ENCODE measurements at places on chromosomes 6 and 20.
A peak's percentile ranks its signal among the peaks of the same experiment; 100 is the strongest.

- DNase-seq: no peak
These were observed 63.3 kb upstream of the MAP7 start for GRCh38 chr6:136613477-136613876.

DNA sequence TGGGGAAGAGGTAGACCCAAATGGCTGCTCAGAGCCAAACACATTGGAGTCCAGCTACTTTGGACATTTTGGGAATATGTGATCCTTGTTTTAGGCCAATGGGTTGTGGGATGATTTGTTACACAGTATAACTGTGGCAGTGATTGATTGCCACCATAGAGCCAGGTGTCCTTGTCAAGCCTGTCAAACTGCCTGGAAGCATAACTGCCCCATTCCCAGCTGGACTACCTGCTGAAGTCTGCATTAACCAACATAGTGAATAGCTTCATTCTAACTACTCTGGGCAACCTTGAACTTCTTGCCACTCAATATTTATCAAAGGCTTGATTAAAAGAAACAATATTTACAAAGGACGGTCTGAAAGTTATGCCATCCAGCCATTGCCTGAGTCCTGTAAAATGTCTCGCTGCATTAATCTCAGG is 164.7 kb downstream of the LINC00237 start:
- DNase-seq: no peak

- DNase-seq: no peak
These were observed 14.7 kb downstream of the FKBP1A start for GRCh38 chr20:1377984-1378734.

DNA sequence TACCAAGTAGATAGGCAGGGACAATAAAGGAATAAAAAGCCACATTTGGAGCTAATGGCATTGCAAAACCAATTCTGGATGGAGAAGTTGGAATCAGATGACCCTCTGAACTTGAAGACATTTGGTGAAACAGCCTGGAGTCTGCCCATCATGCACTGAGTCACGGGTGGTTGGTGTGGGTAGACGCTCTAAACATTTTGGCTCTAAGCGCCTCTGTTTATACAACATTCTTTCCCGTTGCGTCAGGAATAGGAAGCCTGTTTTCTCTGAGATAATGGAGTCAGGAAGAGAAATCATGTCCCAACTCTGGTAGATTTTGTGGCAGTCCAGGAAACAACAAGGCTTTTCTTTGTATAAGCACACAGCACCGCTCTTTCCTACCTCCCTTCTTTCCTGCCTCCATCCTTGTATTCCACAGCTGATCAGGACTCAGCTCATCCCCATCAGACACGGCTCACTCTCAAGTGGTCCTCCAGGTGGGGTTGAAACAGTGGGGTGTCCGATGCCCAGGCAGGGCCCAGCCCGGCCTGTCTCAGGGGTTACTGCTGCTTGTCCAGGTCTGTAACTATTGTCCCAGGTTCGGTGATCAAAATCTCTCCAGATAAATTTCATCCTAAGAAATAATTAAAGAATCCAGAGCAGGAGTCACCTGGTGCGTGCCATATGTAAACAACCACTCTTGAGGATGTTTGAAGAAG is 12.1 kb upstream of the RAMACL start:
- DNase-seq: peak; percentile 96

- no peak for DNase-seq
These were observed 39.3 kb upstream of the ID1 start for GRCh38 chr20:31565699-31566318.

DNA sequence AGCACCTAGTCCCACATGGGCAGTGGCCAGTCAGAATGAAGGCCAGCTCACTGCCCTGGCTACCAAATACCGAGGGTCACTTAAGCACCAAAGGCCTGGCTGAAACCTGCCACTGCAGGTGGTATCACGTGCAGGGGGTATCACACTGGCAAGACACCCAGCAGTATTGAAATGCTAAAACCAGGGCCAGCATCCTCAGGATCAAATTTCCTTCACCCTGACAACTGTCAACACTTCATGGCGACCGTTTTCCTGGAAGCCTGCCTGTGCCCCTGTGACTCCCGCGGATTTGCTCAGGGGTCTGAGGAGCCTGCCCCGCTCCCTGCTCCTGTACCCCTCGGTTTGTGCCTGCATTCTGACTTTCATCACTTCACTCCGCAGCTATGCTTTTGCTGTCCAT is 151.1 kb downstream of the TTLL2 start:
- no peak for DNase-seq

GRCh38 chr20:52787216-52787615 is 184.9 kb upstream of the TSHZ2 start:
- DNase-seq: no peak

GRCh38 chr6:88695937-88696336 is 267.5 kb downstream of the RNGTT start:
- no peak for DNase-seq

GRCh38 chr20:15475483-15475882 is 1097.8 kb downstream of the KIF16B start:
- no peak for DNase-seq

- DNase-seq: no peak
These were observed 118.8 kb downstream of the BMP5 start for GRCh38 chr6:55756531-55757031.

- no peak for DNase-seq
These were observed 10.8 kb downstream of the RSPO3 start for GRCh38 chr6:127129251-127129650.

- DNase-seq: no peak
These were observed 11.5 kb upstream of the SSR1 start for GRCh38 chr6:7324520-7324919.

DNA sequence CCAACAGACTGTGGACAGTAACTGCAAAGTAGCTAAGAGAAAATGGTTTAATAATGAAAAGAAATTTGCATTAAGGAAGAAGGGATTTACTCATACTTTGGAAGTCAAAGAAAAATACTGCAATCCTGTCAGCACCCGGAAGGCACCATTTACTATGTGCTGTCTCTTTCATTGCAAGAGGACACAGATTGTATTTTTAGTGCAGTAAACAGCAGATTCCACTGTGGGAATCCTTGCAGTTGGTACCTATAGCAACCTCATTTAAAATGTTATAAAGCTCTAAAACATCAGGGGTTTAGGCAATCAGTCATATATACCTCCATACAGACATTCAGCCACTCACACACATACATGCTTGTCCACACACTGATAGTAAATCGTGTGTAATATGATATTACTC is 346.8 kb downstream of the PKHD1 start:
- DNase-seq: no peak

- DNase-seq: no peak
These were observed 131.1 kb upstream of the SOX4 start for GRCh38 chr6:21462519-21462852.

GRCh38 chr6:141316236-141316635 is 816.5 kb upstream of the GJE1 start:
- DNase-seq: no peak

DNA sequence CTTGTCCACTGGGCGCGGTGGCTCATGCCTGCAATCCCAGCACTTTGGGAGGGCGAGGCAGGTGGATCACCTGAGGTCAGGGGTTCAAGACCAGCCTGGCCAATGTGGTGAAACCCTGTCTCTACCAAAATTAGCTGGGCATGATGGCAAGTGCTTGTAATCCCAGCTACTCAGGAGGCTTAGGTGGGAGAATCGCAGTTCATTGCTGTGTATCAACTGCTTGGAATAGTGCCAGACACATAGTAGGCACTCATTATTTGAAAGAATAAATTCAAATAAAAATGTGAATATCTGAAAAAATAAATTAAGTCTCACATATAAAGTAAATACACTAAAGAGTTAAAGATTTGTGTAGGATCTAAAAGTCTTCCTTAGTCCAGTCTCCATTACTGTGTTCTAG is 1.9 kb downstream of the PAK1IP1 start:
- DNase-seq: no peak

DNA sequence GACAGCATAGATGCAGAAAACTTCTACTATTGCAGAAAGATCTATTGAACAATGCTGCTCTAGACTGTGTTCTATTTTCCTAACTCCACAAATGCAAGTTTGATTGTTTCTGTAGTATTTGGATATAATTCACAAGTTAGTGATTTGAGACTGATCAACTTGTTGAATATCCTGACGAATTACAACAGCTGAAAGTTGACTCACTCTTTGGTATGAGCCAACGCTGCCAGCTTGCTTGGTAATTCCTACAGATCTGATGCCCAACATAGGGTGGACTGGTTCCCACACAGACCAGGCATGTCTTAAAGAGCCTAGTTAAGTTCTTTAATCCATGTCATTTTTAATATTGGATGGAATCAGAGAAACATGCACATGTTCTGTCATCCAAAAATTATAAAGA is 231.0 kb upstream of the RAB32 start:
- DNase-seq: no peak

DNA sequence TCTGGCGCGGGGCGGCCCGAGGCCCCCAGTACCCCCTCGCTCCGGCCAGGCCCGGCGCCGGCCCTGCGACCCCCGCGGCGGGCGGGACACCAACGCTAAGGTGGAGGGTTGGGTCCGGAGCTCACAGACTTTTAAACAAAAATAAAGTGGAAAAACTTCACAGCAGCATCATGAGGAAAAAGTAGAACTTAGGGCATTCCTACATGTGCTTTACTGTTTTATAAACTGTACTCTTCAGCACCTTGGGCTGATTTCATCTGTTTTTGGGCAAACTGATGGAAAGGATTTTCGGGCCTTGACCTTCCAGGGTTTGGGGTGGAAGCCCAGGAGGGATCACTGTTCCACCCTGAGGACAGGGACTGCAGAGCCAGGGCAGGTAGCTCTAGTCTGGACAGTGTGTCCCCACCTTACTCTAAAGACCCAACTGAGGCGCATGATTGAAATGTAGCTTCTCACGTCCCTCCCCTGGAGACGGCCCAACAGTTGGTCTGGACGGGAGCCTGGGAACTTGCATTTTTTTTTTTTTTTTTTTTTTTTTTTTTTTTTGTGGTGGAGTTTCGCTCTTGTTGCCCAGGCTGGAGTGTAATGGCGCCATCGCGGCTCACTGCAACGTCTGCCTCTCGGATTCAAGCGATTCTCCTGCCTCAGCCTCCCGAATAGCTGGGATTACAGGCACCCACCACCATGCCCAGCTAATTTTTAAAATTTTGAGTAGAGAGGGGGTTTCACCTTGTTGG is 740 bp downstream of the NELFCD start:
- no peak for DNase-seq

DNA sequence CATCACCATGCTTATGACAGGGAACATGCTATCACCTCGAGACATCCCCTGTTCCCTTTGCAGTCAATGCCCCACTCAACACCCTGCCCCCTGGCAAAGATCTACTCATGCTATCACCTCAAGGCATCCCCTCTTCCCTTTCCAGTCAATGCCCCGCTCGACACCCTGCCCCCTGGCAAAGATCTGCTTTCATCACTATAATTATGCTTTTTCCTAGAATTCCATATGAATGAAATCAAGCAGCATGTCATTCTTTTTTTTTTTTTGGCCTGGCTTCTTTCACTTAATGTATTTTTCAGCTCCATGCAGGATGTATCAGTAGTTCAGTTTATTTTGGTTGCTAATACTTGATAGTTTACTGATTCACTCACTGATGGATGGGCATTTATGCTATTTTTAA is 554.9 kb downstream of the CDH26 start:
- peak; percentile 30 for DNase-seq

DNA sequence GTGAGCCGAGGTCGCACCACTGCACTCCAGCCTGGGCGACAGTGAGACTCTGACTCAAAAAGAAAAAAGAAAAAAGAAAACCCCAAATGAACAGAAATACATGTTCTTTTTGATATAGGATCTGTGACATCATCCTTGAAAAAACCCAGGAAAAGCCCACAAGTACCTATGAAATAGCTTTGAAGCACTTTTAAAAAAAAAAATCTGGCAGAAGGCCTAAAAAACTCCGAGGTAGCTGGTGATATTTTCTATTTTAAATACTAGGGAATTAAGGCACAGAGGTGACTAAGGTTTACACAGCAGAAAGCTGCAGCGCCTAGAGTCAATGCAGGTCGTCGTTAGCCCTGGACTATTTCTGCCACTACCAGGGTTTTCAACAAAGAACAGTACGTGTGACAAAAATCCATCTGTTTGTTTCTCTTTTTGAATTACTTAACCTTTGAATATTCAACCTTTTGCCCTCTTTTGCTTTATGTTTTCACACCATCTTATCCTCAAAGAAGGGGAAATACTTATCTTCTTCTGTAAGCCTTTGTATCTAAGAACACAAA is 39.4 kb upstream of the EEF1A1 start:
- no peak for DNase-seq

GRCh38 chr6:90026216-90026615 is 131.9 kb downstream of the GJA10 start:
- no peak for DNase-seq

- DNase-seq: no peak
These were observed 5.3 kb downstream of the PTK6 start for GRCh38 chr20:63531686-63532448.

DNA sequence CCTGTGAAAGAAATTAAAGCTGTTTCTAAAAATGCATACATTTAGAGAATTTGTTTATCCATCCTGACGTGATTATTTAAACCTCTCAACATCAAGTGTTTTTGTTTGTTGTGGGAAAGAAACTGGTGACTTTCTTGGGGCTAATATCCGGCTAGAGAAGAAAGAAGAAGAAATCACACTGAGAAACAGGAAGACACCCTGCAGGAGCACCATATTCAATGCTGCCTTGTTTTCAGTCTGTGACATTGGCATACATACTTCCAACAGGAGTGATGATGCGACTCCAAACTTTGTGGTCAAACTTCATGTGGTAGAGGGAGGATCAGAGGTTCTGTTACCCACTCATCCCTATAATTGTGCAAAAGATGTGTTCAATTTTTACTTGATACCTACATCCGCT is 997.6 kb upstream of the CITED2 start:
- peak; percentile 6 for DNase-seq

GRCh38 chr6:43547222-43547621 is 28.6 kb downstream of the XPO5 start:
- no peak for DNase-seq

DNA sequence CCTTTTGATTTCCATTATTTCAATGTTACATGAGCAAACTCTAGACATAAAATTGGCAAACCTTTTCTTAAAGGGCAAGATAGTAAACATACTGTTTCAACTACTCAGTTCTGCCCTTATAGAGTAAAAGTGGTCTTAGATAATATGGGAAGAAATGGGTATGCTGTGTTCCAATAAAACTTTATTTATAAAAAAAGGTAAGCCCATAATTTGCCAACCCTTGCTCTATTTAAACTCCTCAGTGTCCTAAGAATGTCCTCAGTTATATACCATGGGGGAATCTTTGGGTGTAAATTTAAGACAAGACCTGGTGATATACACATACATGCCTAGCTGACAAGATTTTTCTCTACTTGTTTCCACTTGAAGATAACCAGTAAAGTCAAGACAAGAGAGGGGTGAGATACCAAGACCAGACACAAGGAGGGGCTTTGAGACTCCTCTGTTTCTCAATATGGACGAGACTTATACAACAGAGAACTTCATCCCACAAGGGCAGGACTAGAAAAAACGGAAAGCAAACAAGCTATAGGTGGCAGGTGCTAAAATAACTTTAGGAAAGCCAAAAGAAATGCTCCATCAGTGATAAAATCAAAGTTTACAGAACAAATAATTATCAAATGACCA is 10.5 kb downstream of the SNX3 start:
- no peak for DNase-seq

GRCh38 chr6:35168461-35168861 is 27.3 kb upstream of the TCP11 start:
- DNase-seq: no peak

- DNase-seq: no peak
These were observed 951 bp upstream of the TRIM31 start for GRCh38 chr6:30113841-30114240.

- DNase-seq: no peak
These were observed 145.4 kb downstream of the DST start for GRCh38 chr6:56497240-56497639.

- no peak for DNase-seq
These were observed 565.3 kb downstream of the KIF16B start for GRCh38 chr20:16007962-16008361.

GRCh38 chr6:84639396-84639795 is 125.0 kb downstream of the TBX18 start:
- peak; percentile 1 for DNase-seq
